ENCODE measurements at places on chromosomes 16 and 17.

DNA sequence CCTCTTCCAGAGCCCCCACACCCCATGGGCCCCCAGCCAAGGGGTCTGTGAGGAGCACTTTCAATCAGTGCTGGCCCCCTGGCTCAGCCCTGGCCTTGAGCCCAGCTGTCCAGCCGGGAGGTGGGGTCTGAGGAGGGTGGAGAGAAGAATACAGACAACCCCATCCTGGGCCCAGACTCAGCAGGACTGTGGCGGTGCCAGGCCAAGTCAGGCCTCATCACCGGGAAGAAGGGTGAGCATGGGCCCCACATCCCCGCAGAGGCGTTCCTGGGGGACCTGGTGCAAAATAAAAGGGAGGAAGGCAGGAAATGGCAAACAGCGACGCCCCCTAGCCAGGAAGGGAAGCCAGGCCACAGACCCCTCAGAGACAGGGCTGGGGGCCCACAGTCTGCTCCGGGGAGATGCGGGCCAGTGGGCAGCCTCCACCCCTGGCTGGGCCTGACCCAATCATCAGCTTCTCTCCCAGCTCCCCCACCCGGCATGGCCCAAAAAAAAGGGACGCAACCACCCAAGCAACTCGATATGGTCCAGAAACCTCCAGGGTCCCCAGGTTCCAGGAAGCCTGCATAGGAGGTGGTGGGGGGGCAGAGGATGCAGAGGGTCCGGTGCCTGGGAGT is 20.6 kb downstream of the ZNF423 start:
- DNase-seq: no peak

- DNase-seq: no peak
Observed at GRCh38 chr16:83842291-83842690, 34.5 kb downstream of the HSBP1 start.

DNA sequence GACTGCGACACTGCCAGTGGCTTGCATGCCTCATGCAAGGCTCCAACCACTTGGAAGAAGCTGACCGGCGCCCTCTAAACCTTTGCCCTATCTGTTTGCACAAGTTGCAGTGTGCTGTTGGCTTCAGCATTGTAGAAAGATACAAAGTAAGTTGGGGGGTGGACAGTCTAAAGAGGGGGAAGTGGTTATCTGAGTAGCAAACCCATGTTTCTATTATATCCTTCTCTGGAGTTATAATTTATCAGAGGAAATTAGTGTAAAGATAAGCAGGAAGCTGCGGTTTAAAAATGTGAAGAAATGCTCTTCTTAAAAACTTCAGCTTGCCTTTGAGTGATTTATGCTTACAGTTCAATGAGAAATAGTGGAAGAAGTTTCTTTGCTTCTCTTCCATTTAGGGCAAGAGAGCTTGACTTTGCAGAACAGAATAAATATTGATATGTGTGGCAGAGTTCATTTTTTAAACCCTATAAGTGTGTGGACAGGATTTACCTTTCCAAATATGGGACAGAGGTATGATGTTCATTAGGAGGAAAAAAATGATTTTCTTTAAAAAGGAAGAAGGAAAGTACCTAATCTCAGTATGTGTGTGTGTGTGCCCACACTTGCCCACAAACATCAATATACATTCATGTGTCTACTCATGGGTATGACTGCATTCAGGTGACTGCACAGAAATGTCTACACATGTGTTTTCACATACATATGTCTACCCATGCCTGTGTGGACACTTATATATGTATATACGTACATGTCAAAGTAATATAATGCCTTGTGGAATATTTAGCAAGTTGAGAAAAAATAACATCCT is 8.1 kb downstream of the AMZ2 start:
- no peak for DNase-seq

- DNase-seq: no peak
Observed at GRCh38 chr17:278676-279059, 73.9 kb downstream of the RPH3AL start.

- DNase-seq: no peak
Observed at GRCh38 chr16:22397931-22398330, 23.5 kb upstream of the CDR2 start.

- DNase-seq: no peak
Observed at GRCh38 chr17:9802294-9802693, 10.9 kb upstream of the DHRS7C start.

GRCh38 chr16:14187517-14188338 is 116.6 kb downstream of the MRTFB start:
- DNase-seq: no peak
